ENCODE measurements at places on chromosomes 4 and X.
A peak's percentile ranks its signal among the peaks of the same experiment; 100 is the strongest.

DNA sequence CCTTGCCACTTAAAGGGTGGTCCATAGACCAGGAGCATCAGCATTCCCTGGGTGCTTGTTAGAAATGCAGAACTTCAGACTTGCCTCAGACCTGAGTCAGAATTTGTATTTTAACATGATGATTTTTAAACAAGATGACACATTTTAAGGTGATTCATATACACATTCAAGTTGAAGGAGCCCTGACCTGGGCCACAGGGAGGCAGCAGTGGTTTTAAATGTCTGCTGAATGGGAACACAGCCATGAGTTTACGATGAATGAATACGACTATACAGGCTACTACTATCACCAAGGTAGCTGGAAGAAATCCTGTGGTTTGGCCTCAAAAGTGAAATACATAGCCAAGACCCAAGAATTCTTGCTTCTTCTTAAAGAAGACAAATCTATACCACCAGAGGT lies 2.9 kb downstream of the HDAC8 start:
- no peak for DNase-seq

- DNase-seq = no peak
Measured at GRCh38 chrX:88982933-88983332, 235.9 kb downstream of the CPXCR1 start.

GRCh38 chrX:29948653-29949052 lies 266.7 kb upstream of the MAGEB2 start:
- no peak for DNase-seq

- DNase-seq = peak; percentile 32
Measured at GRCh38 chr4:7903791-7904516, 35.7 kb downstream of the AFAP1 start.

DNA sequence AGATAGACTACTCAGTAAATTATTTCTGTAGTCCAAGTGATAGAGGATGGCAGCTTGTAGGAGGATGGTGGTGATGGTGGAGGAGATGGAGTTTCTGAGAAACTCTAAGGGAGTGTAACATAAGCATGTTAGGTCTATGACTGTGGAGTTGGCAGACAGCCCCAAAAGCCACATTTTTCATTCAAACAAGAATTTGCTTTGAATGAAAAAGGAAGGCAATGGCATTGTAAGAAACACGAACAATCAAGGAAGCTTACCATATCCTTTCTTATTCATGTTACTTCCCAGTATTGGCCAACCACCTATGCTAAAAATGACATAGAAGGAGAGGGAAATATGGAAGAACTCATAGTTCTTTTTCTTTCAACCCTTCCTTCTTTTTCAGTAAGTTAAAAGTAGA lies 18.7 kb upstream of the SEC24B start:
- no peak for DNase-seq

- DNase-seq = no peak
Measured at GRCh38 chr4:33737726-33738125, 2506.6 kb downstream of the ARAP2 start.

DNA sequence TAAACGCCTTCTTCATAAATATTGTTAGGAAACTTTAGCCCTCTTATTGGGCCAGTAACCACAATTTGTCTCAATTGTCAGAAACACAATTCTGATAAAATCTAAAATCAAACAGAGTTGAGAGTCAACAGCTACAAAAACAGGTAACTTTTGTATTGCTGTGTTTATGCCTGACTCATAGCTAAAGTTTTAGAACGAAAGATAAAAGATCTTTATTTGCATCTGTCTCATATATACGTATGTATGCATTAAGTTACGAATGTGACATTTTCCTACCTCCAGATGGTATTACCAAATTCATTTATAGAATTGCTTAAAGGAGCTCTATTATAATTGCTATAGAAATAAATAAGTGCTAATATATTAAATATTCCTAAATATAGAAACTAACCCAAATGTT lies 887.9 kb upstream of the NDST4 start:
- DNase-seq = no peak

DNA sequence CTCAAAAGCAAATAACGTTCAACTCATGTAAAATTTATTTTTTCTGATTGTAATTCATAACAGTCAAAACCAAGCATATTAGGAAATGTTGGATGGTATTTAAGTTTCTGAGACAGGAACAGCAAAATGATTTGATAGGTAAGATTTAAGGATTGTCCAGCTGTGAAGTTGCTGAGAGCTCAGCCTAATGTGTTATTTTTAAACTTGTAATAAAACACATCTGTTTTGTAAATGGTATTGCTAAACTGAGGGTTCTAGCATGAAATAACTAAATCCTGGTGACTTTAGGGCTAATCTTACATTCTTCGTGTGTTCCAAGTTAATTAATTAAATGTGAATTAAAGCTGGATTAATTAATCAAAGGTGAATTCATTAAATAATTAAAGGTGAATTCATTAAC lies 13.3 kb downstream of the TLR10 start:
- DNase-seq = no peak

- DNase-seq = no peak
Measured at GRCh38 chrX:52811065-52811625, at the start of gene XAGE5. TSS of gene XAGE5 (plus strand) at chrX:52811287. CDS start at chrX:52812567, 1,280 bp downstream.

- DNase-seq = no peak
Measured at GRCh38 chrX:4239650-4240540, 526.4 kb upstream of the PRKX start.

- no peak for DNase-seq
Measured at GRCh38 chrX:10620121-10620699, at the start of gene MID1. TSS of gene MID1 (minus strand) at chrX:10620585. CDS start at chrX:10567547, 53,038 bp downstream.

- no peak for DNase-seq
Measured at GRCh38 chr4:152369902-152370295, 166.0 kb downstream of the FBXW7 start.

DNA sequence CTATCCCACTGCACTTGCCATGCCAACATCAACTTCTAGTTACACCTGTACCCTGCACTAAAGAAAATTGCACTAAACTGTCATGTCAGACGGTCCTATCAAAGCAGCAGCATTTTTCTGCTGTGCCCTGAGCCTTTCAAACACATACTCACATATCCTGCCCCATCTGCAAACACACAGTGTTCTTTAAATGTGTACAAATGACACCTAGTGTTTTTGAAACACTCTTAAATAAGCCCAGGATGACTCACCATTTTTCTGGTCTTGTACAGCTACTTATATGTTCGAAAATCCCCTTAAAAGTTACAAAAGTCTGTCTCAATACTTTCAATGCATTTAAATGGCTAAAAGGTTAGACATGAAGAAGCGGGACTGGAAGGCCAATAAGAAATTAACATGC lies 346.7 kb upstream of the PPARGC1A start:
- no peak for DNase-seq

DNA sequence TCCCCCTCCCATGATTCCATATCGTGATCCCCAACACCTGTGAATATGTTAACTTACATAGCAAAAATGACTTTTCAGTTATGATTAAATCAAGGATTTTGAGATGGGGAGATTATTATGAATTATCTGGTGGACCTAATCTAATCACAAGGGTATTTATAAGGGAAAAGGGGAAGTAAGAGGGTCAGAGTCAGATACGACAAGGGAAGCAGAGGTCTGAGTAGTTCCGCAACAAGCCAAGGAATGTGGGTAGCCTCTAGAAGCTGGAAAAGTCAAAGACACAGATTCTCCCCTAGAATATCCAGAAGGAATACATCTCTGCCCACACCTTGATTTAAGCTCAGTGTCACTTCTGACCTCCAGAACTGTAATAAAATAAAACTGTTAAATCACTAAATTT lies 1.0 kb upstream of the IL13RA1 start:
- no peak for DNase-seq

DNA sequence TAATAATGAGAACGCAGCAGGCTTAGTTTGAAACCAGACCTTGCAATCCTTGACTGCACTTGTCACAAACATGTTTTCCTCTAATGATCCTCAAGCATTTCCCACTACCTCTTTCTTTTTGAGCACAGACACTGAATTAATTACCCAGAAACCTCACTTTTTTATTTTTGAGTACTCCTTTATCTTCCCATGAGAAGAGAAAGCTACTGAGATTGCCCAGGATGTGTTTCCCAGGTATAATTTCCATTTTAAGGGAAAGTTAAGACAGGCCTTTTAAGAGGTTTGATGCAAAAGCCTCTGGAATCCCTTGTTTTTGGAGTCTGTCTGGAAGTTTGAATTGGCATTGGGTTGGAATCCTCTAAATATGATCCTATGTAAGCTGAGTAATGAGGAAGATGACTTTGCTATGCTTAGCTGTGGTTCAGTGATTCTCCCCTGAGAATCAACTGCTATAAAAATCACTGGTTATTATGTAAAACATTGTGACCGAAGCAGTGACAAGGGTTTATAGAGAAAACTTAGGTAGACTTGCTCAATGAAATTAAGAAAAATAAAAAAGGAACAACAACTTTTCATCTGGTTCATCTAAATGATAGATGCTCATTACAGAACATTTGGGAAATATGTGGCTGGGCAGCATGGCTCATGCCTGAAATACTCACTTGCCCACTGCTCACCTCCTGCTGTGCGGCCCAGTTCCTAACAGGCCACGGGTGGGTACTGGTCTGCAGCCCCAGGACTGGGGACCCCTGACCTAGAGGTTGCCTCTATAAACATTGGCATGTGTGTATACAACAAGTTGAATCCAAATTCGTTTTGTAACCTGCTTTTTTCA lies 10.8 kb upstream of the RHOH start:
- no peak for DNase-seq

GRCh38 chr4:122663814-122664610 lies 43.1 kb upstream of the IL21 start:
- no peak for DNase-seq
